ENCODE measurements at places on chromosomes 3 and 15.

DNA sequence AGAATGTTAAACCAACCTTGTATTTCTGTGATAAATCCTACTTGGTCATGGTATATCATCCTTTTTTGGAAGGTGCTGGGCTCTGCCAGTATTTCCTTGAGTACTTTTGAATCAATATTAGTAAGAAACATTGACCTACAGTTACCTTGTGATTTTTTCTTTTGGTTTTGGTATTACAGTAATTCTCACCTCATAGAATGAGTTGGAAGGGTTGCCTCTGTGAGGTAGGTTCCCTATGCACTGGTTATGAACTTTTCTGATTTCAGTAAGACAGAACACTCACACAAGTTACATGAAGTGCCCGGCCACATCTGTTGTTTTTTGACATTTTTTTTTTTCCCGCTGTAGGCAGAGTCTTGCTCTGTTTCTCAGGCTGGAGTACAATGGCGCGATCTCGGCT lies 20.0 kb downstream of the PCCB start:
- H3K4me1 ChIP-seq: no peaks in the 10 kb centered on the region
- no peaks in the 10 kb centered on the region for H3K27me3 ChIP-seq
- H3K36me3 ChIP-seq: peaks cover 85% of the 10 kb centered on the region
- no peak for DNase-seq
- H3K27ac ChIP-seq: no peak overlapping the region

GRCh38 chr3:39126532-39127071 lies 19.1 kb downstream of the TTC21A start:
- no peak overlapping the region for H3K27ac ChIP-seq
- peak; percentile 38 for DNase-seq
- H3K36me3 ChIP-seq: peaks cover 9% of the 10 kb centered on the region
- no peaks in the 10 kb centered on the region for H3K27me3 ChIP-seq

DNA sequence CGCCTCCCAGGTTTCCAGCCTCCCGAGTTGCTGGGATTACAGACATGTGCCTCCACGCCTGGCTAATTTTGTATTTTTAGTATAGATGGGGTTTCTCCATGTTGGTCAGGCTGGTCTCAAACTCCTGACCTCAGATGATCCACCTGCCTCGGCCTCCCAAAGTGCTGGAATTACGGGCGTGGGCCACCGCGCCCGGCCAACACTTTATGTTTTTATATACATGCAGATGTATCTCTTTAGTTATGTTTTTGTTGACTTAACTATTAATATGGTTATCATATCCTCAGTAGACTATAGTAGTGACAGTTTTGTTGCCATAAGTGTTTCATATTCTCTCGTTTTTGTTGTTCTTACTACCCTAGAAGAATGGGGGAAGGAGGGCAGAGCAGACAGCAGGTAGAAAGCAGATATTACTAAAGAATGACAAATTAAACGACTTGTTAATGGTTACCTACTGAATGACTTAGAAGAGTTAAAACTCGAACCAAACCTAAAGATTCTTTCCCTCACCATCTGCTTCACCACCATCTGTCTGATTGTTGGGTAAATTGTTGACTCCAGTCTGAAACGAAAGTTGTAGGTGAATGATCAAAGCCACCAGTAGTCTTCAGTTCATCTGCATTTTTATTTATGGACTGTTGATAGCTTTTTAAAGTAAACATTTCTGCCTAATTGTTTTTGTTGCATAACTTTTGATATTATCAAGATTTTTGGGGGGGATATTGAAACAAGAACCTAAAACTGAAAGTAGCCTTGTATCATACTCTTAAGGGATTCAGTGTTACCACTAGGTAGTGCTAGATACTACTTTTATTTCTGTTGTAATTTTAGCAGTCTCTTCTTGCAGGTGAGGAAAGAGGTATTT lies 89.3 kb downstream of the RASA2 start:
- H3K4me3 ChIP-seq: no peak overlapping the region
- peaks cover 5% of the 10 kb centered on the region for H3K4me1 ChIP-seq
- peaks cover 25% of the 10 kb centered on the region for H3K36me3 ChIP-seq
- DNase-seq: no peak
- H3K27me3 ChIP-seq: no peaks in the 10 kb centered on the region

GRCh38 chr3:191721390-191721861 lies 260.5 kb downstream of the PYDC2 start:
- no peak overlapping the region for H3K27ac ChIP-seq
- H3K36me3 ChIP-seq: no peaks in the 10 kb centered on the region

- no peak for DNase-seq
- no peaks in the 10 kb centered on the region for H3K27me3 ChIP-seq
- no peak overlapping the region for H3K4me3 ChIP-seq
- peaks cover 6% of the 10 kb centered on the region for H3K4me1 ChIP-seq
- no peak overlapping the region for H3K27ac ChIP-seq
Measured at GRCh38 chr3:154236331-154236730, 88.0 kb downstream of the DHX36 start.

- no peaks in the 10 kb centered on the region for H3K36me3 ChIP-seq
- H3K4me1 ChIP-seq: peaks cover 44% of the 10 kb centered on the region
- no peak overlapping the region for H3K4me3 ChIP-seq
- no peak for DNase-seq
- H3K27me3 ChIP-seq: no peaks in the 10 kb centered on the region
- no peak overlapping the region for H3K27ac ChIP-seq
Measured at GRCh38 chr3:60178931-60179653, 1072.2 kb downstream of the FHIT start.

GRCh38 chr15:98398056-98398455 lies 250.3 kb upstream of the IGF1R start:
- H3K4me3 ChIP-seq: no peak overlapping the region
- H3K36me3 ChIP-seq: no peaks in the 10 kb centered on the region
- H3K4me1 ChIP-seq: peaks cover 4% of the 10 kb centered on the region
- H3K27ac ChIP-seq: no peak overlapping the region
- no peak for DNase-seq

DNA sequence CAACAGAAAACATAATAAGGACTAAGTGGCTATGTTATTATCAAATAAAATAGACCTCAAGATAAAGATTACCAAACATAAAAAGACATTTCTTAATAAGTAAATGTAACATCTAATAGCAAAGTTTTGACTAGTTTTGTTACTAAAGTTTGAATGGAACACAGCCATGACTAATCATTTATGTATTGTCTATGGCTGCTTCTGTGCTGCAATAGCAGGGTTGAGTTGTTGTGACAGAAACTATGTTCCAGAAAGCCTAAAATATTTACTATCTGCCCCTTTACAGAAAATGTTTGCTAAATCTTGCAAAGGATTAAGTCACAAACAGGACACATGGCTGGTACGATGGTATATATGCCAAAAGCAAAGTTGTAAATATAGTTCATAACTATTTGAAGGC lies 37.9 kb upstream of the MYH15 start:
- DNase-seq: no peak
- H3K4me1 ChIP-seq: no peaks in the 10 kb centered on the region
- H3K4me3 ChIP-seq: no peak overlapping the region
- no peaks in the 10 kb centered on the region for H3K27me3 ChIP-seq

DNA sequence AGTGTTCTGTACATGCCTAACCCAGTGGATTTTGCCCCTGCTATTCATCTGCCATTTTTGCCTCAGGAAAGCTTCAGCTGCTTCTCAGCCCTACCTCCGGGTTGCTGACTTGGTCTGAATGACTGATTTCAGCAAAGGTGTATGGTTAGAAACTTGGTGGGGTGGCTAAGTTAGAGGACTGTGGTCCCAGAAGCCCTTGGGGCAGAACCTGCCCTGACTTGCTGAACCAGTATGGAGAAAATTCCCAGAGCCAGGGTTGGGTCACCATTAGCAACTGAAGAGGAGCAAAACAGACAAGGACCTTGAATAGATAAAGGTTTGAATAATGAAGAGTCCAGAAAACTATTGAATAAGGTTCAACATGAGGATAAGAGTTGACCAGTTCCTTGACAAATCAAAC lies 6.1 kb upstream of the WWTR1 start:
- H3K27ac ChIP-seq: no peak overlapping the region
- H3K36me3 ChIP-seq: no peaks in the 10 kb centered on the region
- H3K27me3 ChIP-seq: peaks cover 2% of the 10 kb centered on the region
- peaks cover 36% of the 10 kb centered on the region for H3K4me1 ChIP-seq

DNA sequence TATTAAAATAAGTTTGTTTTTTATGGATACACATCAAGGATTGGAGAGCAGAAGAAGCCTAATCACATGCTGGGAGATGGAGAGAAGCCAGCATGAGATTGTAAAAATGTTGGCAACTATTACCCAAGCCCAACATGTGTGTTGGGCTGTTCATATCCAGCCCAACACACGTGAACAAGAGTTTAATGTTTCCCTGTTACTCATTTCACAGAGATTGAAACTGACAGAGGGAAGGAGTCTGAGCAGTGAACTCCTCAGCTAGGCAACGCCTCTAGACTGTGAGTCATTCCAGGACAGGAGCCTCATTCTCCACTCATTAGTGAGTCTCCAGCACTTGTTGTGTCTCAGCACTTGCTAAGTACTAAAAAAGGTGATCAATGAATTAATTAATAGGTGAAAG lies 43.2 kb upstream of the CMSS1 start:
- peaks cover 29% of the 10 kb centered on the region for H3K4me1 ChIP-seq
- no peak for DNase-seq
- no peak overlapping the region for H3K4me3 ChIP-seq
- no peak overlapping the region for H3K27ac ChIP-seq
- H3K27me3 ChIP-seq: peaks cover 3% of the 10 kb centered on the region
- no peaks in the 10 kb centered on the region for H3K36me3 ChIP-seq

- H3K4me1 ChIP-seq: peaks cover 50% of the 10 kb centered on the region
- H3K4me3 ChIP-seq: no peak overlapping the region
- peak overlapping the region; percentile 31 for H3K27ac ChIP-seq
Measured at GRCh38 chr15:100256970-100257650, 84.7 kb downstream of the ADAMTS17 start.

DNA sequence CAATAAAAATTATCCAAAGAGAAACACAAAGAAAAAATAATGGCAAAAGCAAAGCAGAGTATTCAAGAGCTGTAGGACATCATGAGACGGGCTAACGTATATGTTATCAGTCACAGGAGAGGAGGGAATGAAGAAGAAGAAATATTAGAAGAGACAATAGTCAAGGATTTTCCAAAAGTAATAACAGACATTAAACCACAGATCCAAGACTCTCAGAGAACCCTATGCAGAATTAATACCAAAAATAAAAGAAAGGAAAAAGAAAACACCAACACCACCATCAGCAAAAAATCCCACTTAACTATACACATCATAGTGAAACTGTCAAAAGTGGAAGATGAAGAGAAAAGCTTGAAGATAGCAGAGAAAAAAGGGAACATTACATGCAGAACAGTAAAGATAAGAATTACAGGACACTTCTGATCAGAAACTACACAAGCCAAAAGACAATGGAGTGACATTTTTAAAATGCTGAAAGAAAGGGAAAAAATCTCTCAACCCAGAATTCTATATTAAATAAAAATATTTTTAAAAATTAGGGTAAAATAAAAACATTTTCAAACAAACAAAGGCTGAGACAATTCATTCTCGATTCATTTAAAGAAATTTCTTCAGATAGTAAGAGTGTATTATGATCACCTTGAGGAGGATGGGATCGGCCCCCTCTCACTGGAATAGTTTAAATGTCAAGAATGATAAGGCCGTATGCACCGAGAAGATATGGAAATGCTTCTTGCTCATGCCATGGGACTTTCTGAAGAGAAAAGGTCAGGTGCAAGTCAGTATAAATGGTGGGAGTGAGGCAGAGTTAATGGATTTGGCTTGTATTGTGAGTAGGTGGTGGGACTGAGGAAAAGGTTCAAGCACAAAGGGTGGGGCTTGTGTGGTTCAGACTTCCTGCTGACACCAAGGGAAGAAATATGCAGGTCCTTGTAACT lies 28.5 kb downstream of the TM2D3 start:
- DNase-seq: no peak
- no peak overlapping the region for H3K4me3 ChIP-seq
- H3K36me3 ChIP-seq: peaks cover 45% of the 10 kb centered on the region
- H3K4me1 ChIP-seq: peaks cover 37% of the 10 kb centered on the region
- no peaks in the 10 kb centered on the region for H3K27me3 ChIP-seq
- no peak overlapping the region for H3K27ac ChIP-seq

DNA sequence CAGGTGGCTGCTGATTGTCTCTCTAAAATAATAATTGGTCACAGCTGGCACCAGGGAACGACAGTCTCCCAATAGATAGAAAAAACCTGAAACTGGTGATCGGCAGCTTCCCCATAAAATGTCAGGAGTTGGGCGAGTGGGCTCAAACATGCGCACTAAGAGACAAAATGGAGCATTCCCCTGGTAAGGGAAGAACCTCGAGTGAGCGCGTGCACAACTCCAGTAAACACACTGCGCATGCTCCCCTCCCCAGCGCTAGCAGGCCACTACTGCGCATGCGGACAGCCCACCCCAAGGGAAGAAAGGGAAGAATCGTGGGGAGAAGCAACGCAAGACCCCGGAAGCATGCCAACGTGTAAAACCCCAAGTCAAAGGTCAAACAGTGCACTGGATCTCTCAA lies 7.7 kb upstream of the STARD5 start:
- no peak overlapping the region for H3K27ac ChIP-seq
- H3K27me3 ChIP-seq: peaks cover 3% of the 10 kb centered on the region

DNA sequence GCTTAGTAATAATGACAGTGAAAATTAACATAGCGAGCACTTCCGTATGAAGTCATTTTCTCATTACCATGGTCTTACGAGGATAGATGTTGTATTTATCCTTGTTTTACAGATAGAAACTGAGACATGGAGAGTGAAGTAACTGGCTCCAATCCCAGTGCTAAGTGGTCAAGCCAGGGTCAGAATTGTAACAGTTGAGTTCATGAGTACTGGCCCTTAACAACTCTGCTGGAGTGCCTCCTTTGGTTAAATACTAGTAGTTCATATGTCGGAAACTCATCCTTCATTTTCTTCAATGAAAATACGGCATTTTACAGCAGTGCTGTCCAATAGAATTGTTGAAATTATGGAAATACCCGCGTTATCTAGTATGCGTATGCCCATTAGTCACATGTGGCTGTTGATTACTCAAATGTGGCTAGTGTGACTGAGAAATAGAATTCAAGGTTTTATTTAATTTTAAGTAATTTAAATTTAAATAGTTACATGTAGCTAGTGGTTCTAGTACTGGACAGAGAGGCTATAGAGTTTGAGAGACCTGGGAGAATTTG lies 32.5 kb downstream of the FNDC3B start:
- peaks cover 30% of the 10 kb centered on the region for H3K36me3 ChIP-seq
- no peak overlapping the region for H3K4me3 ChIP-seq
- H3K27ac ChIP-seq: no peak overlapping the region
- no peaks in the 10 kb centered on the region for H3K27me3 ChIP-seq
- no peak for DNase-seq

- no peak overlapping the region for H3K4me3 ChIP-seq
- H3K4me1 ChIP-seq: no peaks in the 10 kb centered on the region
- no peaks in the 10 kb centered on the region for H3K36me3 ChIP-seq
- no peak for DNase-seq
- no peak overlapping the region for H3K27ac ChIP-seq
Measured at GRCh38 chr3:70020906-70021660, 21.6 kb downstream of the SAMMSON start.

Data from nephron progenitor cell (in vitro differentiated cells).